ENCODE measurements at places on chromosomes 7 and 10. TPM values are rescaled to one million over a fixed set of nuclear protein-coding genes. Genes with fewer than 3 reads are reported as not detected.

The SPAG6 gene
- not detected for total RNA-seq

The HABP2 gene
- total RNA-seq = not detected

The KLF14 gene
- not detected for total RNA-seq

The GIMAP1 gene
- total RNA-seq = not detected

The RARRES2 gene
- 1.4 TPM for total RNA-seq

The SFR1 gene
- total RNA-seq = 3.7 TPM

The TMEM178B gene
- total RNA-seq = 0.12 TPM

The SPDYE2 gene
- total RNA-seq = not detected

The ZNF425 gene
- 4.0 TPM for total RNA-seq

The PRRT4 gene
- total RNA-seq = 0.46 TPM

The NDUFB2 gene
- total RNA-seq = 186 TPM

The ITPRIP gene
- 14.1 TPM for total RNA-seq

The WASHC2C gene
- 45.6 TPM for total RNA-seq

The GPR141 gene
- not detected for total RNA-seq

The ADAM8 gene
- total RNA-seq = 2.3 TPM

The ADRB1 gene
- total RNA-seq = 0.07 TPM

The CLRN3 gene
- total RNA-seq = not detected

The ATOH7 gene
- total RNA-seq = not detected

The EBLN1 gene
- total RNA-seq = not detected

The MAD1L1 gene
- 23.8 TPM for total RNA-seq

The IKZF1 gene
- not detected for total RNA-seq

The TSPAN12 gene
- 6.8 TPM for total RNA-seq

The ASZ1 gene
- total RNA-seq = not detected

The PRKCQ gene
- total RNA-seq = 0.15 TPM

The TMEM60 gene
- 15.3 TPM for total RNA-seq

The ITIH5 gene
- total RNA-seq = 4.1 TPM

The AKR1D1 gene
- total RNA-seq = not detected

The OR6V1 gene
- not detected for total RNA-seq

The TMEM139 gene
- total RNA-seq = not detected

The NUDT13 gene
- total RNA-seq = 2.0 TPM

The COL26A1 gene
- total RNA-seq = 155 TPM

The PRTFDC1 gene
- 5.9 TPM for total RNA-seq

The BTBD16 gene
- 0.29 TPM for total RNA-seq

The RNF148 gene
- total RNA-seq = not detected

The MYO1G gene
- 0.05 TPM for total RNA-seq

The FASTK gene
- 94.0 TPM for total RNA-seq

The PLPP4 gene
- total RNA-seq = 3.0 TPM

The CHAT gene
- not detected for total RNA-seq

The NKX2-3 gene
- total RNA-seq = not detected

The GSDME gene
- total RNA-seq = 23.6 TPM

The OR2A42 gene
- total RNA-seq = 0.12 TPM

The ASAH2 gene
- total RNA-seq = 2.7 TPM

The DPP6 gene
- total RNA-seq = not detected

The LDB3 gene
- total RNA-seq = 4.0 TPM

The AGAP6 gene
- total RNA-seq = 9.1 TPM

The FAM237B gene
- total RNA-seq = not detected

The ASAH2B gene
- total RNA-seq = 2.1 TPM

The NEUROG3 gene
- not detected for total RNA-seq

The GPR15LG gene
- total RNA-seq = not detected

Measured in chondrocyte (in vitro differentiated cells).